ENCODE measurements at places on chromosomes 1 and 21.

DNA sequence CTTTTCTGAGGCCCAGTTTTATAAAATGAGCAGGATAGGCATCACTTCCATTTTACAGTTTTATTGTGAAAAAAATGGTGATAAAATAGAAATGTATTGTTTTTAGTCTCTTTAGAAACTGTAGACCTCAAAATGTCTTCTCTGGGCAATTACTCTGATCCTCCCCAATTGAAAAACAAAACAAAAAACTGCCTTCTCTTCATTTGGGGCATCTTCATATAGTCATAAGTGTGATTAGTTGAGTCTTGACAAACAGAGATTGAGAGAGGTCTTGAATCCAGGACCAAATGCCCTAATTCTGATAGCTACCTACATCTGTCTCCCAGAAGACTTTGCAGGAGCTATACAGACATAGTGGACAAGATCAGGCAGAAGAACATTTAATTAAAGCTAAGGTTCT, 62.9 kb downstream of the LRRC8C start:
- DNase-seq, result no peak

GRCh38 chr1:201001962-201002361, 21.6 kb downstream of the KIF21B start:
- no peak for DNase-seq

GRCh38 chr1:157107702-157108101, 8.1 kb upstream of the ETV3L start:
- DNase-seq, result no peak

DNA sequence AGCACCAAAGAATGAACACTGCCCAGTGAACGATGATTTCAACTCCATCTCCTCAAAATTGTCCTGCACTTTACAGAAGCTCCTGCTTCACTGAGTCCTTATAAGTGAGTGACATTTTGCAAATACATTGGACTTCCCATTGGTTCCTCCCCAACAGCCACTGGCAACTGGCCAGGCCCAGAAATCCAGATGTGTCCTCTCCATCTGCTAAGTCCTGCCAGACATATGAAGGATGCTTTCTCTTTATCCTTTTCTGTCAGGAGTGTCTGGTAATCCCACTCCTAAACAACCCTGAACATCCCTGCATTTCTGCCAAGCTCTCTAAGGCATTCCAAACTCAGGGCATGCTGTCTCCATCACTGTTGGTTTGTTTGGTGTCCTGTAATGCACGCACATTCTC, 271.8 kb downstream of the RRAGC start:
- DNase-seq, result no peak

DNA sequence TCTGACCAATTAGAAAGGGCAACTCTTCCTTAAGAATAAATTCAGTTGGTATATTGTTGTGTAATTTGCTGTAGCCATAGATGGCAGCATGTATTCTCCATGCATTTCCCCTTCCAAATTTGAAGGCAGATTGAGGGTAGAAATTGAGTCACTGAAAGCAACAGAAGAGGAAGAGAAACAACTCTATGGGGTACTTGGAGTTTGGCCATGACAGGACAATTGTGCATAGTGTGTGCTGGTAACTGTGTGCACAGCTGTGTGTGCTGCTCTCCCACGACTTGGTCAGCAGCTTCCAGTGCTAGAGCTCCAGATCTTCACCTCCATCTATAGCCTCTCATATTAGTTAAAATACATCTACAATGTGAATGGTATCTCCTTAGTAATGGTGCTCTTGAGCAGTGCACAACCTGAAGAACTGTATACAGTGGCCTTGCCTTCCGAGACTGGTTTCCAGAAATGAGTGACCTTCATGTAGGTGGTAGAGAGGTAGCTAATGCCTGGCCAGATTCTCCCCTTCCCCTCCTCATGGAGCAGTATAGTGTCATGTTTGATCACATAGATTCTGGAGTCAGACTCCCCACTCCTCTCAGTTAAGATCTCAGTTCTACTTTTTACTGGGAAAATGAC, 882 bp upstream of the FCAMR start:
- DNase-seq, result no peak

DNA sequence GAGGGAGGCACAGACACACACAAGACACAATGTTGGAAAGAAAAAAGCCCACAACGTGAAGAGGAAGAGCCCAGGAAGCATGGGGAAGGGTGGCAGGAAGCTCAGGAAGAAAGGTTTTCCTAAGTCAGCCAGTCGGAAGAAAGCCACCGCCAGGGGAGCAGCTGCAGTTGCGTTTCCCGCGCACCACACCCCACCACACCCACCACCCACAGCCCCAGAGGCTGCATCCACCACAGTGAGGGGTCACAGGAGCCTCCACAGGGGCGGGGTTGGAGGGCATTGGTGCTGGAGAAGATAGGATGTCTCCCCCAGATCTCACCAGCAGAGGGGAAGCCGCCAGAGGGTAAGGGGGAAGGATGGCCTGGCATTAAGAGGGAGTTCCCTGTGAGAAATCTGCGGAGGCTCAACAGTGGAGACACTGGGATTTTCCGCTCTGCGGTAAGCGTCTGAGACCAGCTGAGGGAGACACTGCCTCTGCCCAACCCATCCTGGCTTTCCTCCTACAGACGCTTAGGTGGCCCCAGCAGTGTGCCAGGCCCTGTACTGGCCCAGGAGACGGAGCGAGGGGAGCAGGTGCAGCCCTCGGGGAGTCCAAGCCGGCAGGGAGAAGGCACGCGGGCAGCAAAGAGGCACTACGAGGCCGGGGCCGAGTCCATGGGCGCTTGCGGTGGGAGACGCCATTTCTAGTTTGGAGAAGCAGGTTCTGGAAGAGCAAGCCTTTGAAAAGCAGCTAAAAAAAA, 19.8 kb downstream of the PGLYRP3 start:
- no peak for DNase-seq

DNA sequence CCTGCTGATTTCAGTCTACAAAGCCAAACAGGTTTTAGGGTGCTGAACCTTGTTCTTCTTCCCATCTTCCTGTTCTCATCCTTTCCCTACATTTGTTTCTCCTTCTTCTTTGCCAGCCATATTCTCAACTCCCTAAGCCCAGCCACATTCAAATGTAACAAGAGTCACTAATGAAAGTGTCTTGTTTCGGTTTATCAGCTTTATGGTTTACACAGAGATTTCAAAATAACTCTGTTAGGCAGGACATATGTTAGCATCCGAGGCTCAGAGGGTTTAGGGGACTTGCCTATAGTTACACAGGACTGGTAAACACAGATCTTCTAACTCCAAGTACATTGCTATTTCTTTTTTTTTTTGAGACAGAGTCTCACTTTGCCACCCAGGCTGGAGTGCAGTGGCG, 61.3 kb downstream of the NDUFS5 start:
- DNase-seq, result no peak

DNA sequence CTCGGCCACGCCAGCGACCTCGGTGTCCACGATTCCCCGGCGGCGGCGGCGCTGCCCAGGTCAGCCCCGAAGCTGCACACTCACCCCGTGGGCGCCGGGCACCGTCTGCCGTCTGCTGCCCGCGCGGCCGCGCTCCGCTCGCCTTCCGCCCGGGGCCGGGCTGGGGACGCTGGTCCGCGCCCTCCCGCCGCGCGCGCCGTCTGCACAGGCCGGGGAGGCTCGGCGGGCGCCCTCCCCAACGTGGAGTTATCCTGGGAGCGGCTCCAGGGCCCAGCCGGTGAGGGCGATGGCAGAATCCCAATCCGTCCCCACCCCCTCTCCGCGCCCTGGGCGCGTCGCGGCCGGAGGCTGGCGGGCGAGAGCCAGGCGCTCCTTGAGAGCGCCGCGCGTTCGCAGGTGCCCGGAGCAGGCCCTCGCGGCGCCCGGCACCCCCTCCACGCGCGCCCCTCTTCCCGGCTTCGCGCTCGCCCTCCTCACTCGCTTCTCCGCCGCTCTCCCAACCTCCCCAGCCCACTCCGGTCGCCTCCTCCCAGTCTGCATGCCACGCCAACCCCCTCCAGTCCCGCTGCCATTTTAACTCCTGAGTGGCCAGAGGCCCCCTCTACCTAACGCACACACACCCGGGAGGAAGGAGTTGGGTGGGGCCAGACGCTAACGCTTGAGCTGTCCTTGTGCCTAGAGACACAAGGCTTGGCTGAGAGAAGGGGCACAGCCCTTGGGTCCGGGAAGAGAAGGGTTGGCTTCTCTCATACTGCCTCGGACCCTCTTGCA, at the start of gene LRRN2:
Gene LRRN2 (minus strand): TSS at position 503 of the 771 bp plus-strand sequence. CDS start 65,746 bp downstream, outside the sequence.
- no peak for DNase-seq

DNA sequence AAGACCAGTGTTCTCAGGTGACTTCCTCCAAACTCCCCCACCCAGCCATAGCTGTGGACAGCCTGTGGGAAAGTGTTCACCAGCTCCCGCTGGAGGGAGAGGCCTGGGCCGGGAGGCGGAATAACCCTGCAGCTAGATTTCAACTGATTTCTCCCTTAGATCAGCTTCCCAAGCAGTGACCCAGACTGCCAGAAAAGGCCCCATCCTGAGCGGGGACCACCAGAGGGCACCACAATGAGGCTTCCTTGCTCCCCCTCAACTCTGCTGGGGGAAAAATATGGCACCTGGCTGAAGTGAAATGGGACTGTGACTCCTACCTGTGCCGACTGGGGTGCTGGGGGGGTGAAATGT, 50.8 kb downstream of the RHBG start:
- DNase-seq, result no peak

GRCh38 chr1:199295107-199295506, 656.3 kb downstream of the PTPRC start:
- no peak for DNase-seq

DNA sequence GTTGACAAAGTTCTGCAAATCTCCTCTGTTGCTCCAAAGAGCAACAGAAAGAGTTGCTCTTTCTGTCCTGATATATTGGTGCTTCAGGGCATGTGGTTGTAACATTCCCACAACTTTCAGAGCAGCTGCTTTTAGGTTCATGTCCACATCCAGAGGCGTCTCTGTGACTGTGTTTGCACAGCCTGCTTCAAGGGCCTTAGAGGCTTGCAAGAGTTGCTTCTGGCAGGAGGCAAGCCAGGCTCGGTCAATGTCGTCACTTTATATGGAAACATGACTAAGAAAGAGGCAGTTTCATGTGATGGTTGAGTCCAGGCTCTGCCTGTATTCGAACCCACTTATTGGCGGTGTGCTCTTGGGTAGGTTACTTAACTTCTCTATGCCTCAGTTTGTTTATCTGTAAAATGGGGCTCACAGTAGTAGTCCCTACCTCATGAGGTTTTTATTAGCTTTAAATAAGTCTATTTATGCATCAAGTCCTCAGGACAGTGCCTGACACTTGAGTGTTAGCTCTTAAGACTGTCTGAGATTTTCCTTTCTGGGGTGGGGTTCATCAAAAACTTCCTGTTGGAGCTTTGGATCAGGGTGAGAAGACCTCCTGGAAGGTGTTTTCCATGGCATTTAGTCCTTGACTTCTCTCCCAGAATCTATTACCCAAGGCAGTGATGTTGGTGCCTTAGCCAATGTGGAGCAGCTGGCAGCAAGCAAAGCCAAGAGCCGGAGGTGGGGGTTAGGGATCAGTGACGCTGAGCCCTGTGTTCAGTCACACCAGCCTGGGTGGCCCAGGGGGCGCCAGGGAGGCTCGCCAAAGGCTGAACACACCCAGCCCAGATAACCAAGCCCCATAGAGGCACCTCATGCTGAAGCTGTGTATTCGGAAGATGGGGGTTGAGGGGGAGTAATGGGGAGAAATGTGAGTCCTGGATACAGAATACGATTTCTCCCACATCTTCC, 18.9 kb downstream of the LHX4 start:
- DNase-seq, result no peak

- no peak for DNase-seq
Measured at GRCh38 chr1:53557830-53558738, 98.9 kb downstream of the DMRTB1 start.

GRCh38 chr1:40405812-40406211, 32.3 kb downstream of the SMAP2 start:
- DNase-seq, result no peak

- DNase-seq, result no peak
Measured at GRCh38 chr1:118081387-118081786, 103.6 kb downstream of the SPAG17 start.

DNA sequence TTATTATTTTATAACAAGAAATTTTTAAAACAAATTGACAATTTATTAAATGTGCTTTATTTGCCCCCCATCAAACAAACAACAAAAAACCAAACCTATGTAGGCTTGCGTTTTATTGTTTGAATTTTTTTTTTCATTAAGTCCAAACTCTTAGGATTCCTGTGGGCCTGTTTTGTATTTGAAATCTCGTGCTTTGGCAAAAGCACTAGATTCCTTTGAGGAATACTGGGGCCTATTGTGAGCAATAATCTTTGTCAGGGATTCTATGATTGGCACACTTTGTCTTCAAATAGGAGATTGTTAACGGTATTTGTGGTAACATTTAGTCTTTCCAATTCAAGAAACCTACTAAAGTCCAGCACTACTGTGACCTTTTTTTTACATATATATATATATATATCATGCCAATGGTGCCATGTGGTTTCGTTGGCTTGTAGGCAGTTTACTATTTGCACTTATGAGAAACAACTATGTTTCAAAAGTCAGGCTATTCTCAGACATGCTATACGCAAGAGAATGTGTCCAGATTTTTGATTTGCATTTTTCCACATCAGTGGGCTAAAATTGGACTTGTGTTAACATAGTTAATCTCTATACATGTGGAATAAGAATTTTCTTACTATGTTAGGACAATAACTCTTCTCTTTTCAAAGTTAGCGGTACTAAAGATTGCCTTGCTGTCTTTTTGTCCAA, 70.4 kb upstream of the GREM2 start:
- DNase-seq, result no peak

GRCh38 chr21:28220680-28221079, 772.0 kb downstream of the LTN1 start:
- no peak for DNase-seq

DNA sequence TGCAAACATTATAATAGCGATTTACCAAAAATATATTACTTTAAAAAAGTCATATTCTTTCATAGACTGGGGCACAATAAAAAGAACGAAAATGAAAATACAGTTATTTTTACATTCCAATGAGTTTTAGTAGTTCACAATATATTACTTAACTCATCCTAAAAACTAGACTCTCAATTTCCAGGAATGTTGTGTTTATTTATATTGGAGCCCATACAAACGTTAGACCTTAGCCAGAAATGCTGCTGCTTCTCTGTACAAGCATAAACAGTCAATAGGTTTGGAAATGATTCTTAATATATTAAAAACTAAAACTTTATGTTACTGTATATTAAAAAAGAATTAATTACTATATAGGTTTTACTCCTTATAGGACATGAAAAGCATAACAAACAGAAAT, 302.3 kb downstream of the BRINP3 start:
- no peak for DNase-seq

DNA sequence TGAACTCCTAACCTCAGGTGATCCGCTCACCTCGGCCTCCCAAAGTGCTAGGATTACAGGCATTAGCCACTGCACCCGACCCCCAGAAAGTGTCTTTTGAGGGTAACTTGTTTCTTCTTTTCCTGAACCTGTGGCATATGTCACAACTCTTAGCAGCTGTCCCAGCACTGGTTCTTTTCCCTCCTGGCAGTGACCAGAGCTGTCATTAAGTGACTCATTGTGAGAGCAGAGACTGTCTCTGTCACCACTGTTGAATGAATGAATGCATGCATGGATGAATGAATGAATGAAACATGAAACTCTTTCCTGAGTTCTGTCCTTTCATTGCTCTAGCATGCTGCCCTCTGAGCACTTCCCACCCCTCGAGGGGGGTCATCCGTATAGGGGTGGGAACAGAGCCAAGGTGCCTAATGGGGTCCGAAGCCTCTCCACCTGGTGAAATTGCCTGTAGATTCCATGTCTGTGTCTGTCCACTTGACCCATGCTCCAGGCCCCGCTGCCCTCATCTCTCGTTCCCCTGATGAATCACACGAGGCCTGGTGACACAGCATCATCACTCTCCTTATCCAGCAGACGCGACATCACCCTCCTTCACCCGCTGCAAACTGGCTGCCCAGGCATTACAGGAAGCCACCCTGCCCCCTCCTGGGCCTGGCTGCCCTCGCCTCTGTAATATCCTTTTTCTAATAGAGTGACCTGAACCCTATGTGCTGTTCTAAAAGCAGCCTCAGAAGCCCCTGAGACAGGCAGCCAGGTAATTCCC, 75.0 kb downstream of the IGSF21 start:
- DNase-seq, result no peak

All from cerebellar nuclear complex (tissue), 1 donor.